ENCODE measurements at places on chromosomes 3 and 15.

- no peak for DNase-seq
Measured at GRCh38 chr3:88732186-88732585, 375.2 kb upstream of the EPHA3 start.

- no peak for DNase-seq
Measured at GRCh38 chr3:40312661-40313226, 3.2 kb downstream of the EIF1B start.

- DNase-seq: no peak
Measured at GRCh38 chr15:63212050-63213004, 22.9 kb downstream of the RAB8B start.

- DNase-seq: no peak
Measured at GRCh38 chr3:149936812-149937230, 33.9 kb downstream of the PFN2 start.

DNA sequence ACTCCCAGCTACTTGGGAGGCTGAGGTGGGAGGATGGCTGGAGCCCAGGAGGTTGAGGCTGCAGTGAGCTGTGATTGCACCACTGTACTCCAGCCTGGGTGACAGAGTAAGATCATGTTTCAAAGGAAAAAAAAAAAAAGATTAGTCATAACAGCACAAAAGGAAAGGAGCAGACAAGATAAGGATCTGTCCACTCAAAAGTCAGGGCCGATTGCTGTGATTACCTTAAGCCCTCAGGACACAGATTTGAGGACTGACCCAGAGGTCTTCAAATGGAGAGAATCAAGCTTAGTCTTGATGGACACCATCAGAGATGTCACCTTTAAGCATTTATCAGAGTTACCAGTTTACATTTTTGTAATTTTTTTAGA, 23.9 kb upstream of the HEG1 start:
- DNase-seq: no peak

DNA sequence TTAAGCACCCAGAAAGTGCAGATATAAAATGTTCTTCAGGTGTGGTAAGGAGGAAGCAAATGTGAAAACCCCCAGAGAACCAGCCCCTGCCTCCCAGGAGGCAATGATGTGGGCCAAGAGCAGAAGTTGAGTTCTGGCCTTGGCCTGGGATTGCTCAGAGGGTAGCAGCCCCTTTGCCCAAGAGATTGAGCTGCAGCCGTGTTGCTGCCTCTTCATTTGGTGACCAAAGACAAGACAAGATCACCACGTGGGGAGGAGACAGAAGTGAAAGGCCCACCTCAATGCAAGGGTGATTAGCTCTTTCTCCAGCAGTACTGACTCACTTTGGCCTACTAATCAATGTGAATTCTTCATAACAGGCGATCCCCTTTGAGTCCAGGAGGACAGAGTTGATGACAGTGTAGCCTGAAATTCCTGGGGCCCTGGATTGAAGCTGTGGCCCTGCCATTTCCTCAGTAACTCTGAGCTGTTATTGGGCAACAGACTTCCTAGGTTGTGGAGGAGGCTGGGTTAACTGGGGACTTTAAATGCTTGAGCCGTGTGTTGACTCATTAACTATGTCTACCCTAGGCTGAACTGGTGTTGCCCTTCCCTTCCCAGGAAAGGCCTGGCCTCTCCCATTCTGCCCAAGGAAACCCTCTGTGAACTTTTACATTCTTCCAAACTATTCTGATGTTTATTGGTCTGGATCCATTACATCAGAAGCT, 86.5 kb downstream of the ST6GAL1 start:
- no peak for DNase-seq

- no peak for DNase-seq
Measured at GRCh38 chr3:131995891-131996290, 38.9 kb downstream of the CPNE4 start.

DNA sequence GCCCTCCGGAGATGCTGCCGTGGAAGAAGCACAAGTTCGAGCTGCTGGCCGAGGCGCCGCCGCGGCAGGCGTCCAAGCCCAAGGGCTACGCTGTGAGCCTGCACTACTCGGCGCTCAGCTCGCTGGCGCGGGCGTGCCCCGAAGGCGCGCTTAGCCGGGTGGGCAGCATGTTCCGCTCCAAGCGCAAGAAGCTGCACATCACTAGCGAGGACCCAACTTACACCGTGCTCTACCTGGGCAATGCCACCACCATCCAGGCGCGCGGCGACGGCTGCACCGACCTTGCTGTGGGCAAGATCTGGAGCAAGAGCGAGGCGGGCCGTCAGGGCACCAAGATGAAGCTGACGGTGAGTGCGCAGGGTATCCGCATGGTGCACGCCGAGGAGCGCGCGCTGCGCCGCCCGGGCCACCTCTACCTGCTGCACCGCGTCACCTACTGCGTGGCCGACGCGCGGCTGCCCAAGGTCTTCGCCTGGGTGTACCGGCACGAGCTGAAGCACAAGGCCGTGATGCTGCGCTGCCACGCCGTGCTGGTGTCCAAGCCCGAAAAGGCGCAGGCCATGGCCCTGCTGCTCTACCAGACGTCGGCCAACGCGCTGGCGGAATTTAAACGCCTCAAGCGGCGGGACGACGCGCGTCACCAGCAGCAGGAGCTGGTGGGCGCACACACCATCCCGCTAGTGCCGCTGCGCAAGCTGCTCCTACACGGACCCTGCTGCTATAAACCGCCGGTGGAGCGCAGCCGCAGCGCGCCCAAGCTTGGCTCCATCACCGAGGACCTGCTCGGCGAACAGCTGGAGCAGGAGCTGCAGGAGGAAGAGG, 1.3 kb downstream of the FAM43A start:
- no peak for DNase-seq

DNA sequence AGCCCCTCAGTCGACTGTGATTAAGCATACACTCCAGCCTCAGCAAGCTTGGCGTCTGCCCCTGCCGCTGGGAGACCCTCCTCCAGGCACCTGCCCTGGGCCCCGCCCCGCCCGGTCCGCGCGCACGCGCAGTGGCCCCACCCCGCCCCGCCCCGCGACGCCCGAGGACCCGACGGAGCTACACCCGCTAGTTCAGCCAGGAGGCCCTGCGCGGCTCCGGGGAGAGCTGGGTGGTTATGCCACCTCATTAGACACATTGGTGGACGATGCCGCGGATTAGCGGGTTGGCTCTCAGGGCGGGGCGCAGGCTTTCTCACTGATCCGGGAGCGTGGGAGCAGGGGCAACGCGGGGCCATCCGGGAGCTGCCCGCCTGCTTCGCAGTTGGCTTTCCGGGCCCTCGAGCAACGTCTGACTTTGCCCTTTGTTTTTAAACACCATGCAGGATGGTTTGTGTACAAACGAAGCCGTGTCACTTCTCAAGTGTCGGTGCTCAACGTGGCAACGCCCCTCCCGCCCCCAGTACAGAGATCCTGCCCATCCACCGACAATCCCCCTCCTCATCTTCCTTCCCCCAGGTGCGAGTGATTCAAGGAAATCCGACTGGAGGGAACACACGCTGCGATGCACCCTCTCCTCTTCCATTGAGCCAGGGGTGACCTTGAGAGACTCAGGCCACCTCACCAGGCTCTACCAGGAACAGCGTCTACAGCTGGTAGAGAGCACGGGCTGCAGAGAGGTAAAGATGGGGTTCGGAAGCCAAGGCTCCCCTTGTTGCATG, 109.3 kb downstream of the SHQ1 start:
- no peak for DNase-seq

DNA sequence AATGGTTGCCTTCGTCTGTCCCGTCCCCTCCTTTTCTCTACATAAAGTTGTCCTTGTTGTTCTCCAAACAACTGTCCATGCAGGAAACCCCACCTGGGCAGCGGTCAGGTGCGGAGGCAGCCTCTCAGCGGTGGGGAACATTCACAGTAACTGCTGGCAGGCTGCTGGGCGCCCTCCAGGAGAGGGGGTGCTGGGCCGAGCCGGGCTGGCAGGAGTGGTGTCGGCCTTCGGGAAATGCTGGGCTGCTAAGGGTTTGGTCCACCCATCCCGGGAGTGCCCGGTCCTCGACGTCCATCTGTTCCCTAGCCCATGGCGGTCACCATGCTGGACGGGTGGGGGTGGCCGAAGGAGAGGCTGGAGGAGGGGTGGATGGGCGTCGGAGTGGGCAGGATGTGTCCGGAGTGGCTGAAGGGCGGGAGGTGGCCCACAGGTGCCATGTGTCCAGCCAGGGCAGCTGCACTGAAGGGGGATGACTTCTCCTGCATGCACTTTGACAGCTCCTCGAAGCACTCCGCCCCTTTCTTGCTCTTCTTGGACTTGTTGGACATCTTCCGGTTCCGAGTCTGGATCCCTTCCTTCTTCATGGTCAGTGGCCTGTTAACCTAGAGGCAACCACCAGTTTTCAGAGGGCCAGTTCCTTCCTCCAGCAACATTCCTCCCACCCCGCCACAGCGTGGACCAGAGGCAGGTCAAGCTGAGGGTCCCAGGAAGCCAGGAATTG, 12.1 kb downstream of the GATA2 start:
- DNase-seq: no peak

DNA sequence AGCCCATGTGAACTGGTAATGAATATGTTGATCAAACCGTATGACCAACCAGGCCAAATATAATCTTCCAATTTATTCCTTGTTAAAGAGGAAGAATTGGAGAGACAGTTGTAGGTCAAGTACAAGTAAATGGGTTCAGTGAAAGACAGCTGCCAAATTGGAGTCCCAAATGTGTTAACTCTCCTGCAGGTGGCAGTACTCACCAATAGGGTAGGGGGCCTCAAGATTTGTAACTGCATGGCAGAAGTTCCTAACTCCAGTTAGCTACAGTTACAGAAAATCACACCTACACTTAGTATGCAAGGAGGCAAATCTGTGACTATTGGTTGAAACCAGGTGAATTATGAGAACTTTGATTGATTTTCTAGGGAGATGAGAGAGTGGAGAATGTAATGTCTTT, 278.0 kb downstream of the ZBBX start:
- no peak for DNase-seq

- DNase-seq: no peak
Measured at GRCh38 chr3:99843590-99844258, 26.1 kb downstream of the CMSS1 start.

DNA sequence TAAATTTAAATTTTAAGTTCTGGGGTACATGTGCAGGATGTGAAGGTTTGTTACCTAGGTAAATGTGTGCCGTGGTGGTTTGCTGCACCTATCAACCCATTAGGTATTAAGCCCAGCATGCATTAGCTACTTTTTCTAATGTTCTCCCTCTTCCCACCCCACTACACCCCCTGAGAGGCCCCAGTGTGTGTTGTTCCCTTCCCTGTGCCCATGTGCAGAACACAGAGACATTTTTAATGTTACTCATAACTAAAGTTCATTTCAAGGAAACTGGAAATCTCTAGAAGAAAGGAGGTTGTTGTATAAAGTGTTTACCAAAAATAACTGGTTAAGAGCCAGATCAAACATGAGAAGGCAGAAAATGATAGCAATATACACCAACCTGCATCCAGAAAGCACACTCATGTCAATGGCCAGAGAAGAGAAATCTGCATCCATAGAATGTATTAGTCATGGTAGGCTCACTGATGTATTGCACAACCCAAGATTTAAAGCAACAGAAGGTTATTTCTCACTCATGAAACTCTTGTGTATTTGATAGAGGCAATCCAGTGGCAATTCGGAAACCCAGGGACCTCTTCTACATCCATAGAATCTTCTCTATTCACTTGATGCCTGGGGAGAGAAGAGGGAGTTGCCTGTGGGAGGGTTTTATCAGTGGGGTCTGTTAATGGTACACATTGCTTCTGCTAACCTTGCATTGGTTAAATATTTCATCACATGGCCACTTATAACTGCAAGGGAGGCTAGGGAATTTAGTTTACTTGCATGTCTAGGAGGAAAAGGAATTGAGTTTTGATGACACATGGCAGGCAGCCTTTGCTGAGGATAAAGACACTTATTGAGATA, 321.9 kb upstream of the RASGRP1 start:
- no peak for DNase-seq

DNA sequence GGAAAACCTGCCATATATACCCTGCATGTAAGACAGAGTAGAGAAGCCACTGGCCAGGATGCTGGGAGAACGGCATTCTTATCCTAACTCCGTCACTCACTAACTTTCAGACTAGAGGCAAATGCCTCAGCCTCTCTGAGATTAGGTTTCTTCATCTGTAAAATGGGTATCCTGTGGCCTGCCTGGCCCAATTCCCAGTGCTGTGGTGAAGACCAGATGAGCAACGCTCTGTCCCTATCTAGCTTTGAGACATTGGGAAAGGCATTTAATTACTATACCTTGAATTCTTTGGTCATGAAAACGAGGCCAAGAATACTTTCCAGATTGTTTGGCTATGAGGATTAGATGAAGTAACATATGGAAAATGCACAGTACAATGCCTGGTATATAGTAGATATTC, 35.9 kb downstream of the CEMIP start:
- no peak for DNase-seq

DNA sequence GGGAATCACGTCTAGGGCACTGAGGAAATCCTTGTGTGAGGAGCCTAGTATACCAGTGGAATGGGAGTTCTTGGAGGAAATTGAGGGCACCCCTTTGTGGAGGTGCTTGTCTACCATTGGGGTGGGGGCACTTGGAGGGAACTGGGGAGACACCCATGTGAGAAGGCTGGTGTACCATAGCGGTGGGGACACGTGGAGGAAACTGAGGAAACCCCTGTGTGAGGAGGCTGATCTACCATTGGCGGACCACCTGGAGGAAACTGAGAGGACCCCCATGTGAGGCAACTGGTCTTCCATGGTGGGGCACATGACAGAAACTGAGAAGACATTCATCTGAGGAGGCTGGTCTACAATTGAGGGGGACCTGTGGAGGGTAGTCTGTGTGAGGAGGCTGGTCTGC, 164.5 kb downstream of the FBLN2 start:
- peak; percentile 54 for DNase-seq

DNA sequence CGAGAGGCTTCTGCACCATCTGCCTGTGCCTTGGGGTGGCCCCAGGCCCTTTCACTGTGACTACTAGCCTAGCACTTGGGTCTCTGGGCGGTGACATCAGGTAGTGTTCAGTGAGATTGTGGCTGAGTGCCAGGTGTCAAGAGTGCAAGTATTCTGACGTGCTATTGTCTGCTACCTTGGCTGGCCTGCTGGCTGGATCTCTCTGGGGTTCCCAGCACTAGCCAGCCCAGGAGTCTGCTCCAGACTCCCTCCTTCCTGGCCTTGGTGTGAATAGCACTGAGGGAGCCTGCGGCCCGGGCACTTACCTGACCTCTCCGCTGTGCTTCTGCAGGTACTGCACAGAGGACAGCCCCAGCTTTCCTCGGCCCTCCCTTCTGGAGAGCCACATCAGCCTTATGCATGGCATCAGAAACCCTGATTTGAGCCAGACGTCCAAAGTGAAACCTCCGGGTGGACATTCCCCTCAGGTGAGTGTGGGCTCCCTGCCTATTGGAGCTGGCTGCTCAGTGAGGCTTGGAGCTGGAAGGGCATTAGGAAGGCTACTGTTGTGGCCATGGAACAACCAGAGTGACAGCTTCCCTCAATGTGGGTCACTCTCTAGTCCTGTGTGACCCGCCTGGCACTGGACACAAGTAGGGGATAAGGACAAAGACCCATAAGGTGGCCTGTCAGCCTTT, 17.5 kb upstream of the ALPK3 start:
- no peak for DNase-seq

GRCh38 chr15:44231842-44232241, 36.8 kb upstream of the FRMD5 start:
- DNase-seq: no peak
